ENCODE measurements at places on chromosomes 16 and 17.

DNA sequence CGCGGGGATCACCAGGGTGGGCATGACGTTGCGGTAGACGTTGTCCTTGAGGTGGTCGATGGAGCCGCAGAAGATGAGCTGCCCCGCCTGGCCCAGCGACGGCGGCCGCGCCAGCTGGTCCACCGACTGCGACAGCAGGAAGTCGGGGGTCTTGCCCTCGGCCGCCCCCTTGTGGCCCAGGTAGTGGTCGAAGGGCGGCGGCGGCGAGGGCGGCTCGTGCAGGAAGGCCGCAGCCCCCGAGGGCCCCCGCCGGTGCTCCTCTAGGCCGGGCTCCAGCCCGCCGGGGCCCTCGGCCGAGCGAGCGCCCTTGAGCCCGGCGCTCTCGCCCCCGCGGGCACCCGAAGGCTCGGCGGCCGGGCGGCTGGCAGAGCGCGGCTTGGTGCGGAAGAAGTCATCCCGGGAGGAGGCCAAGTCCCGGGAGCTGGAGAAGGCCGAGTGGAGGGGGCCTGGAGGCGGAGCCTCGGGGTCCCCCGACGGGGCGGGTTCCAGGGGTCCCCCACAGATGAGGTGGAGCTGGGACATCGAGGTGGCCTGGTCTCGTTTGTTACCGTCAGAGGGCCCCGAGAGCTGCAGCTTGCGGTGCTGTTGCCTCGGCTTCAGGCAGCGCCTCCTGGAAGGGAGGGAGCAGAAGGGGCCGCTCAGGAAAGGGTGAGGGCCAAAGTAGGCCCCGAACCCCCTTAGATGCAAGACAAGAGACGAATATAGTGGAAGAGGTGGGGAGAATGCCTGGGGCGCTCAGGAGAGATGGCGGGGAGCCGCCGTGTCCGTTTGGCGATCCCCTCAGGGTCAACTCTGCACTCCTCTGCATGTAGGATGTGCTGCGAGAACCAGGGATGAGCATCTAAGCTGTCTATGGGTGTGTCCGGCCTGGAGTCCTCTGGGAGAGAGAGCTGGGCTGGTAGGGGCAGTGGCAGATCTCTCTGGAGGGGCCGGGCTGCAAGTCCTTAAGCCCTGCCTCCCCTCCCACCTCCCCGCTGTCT lies 8.8 kb downstream of the FAM171A2 start:
- DNase-seq: peak; percentile 46

GRCh38 chr17:80656590-80656989 lies 112.0 kb downstream of the RPTOR start:
- no peak for DNase-seq

DNA sequence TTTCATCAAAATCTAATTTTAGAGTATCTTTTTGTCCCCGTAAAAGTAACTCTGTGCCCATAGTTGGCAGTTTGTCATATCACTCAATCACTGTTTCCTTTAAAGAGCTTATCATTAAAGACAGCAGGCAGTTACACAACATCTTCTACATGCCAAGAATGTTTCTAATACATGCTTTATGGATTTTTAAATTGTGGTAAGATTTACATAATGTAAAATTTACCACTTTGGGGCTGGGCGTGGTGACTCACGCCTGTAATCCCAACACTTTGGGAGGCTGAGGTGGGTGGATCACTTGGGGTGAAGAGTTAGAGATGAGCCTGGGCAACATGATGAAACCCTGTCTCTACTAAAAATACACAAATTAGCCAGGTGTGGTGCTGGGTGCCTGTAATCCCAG lies 687.2 kb downstream of the WWOX start:
- DNase-seq: no peak

DNA sequence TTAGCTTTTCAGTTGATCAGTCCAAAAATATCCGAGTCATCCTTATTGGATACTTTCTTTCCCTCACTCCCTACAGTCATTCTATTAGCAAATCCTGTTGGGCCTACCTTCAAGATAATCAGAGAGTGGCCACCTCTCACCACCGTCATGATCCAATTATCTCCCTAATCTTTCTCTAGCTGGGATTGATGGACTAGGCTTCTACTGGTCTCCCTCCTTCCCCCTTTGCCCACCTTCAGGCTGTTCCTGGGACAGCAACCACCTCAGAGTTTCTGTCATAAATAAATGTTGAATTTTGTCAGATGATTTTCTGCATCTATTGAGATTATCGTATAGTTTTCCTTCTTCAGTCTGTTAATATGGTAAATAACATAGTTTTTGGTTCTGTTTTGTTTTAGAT lies 16.2 kb upstream of the RHBDL3 start:
- no peak for DNase-seq

DNA sequence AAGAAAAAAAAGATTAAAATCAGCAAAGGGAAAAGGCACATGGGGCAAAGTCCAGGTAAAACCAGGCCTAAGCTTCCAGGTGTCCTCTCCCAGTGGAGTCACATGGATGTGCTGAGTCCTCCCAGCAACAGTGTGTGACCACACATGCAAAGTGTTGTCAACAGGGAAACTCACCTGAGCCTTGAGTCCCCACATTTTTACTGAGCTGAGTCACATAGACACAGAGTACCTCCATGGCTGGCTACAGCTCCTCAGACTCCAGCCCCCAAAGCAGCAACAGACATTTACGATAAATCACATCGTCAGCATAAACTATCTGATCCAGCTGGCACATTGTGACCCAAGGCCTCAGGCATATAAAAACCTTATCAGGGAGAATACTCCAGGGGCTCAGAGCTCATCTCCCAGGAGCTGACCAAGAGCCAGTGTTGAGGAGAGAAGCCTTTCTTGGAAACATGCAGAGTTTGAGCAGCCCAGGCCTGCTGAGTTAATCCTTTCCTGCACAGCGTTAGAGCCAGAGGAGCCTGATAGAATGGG lies 20.5 kb downstream of the ERCC4 start:
- DNase-seq: no peak

DNA sequence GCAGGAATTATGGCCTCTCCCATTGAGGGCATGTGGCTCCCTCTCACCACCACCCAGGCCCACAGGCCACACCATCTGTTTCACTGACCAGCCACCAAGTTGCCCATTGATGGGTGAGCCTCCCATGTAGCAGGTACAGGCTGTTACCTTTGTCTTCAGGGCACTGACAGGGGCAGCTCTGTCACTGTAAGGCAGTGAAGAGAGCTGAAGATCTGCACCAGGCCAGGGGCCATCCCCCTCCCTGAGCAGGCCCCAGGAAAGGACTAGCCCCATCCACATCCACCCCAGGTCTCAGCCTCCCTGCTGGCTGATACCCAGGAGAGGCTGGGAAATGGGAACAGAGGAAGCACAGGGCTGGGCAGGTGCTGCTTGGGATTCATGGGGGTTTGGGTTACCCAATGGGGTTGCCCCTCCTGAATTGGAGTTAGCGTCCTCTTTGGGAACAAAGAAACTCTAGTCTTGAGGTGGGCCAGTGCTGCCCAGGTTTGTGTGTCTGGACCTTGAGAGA lies 1691.4 kb downstream of the TP53TG3F start:
- no peak for DNase-seq

GRCh38 chr16:54402873-54403272 lies 116.3 kb upstream of the IRX3 start:
- no peak for DNase-seq

GRCh38 chr17:67248291-67248690 lies 3.3 kb upstream of the HELZ start:
- no peak for DNase-seq

DNA sequence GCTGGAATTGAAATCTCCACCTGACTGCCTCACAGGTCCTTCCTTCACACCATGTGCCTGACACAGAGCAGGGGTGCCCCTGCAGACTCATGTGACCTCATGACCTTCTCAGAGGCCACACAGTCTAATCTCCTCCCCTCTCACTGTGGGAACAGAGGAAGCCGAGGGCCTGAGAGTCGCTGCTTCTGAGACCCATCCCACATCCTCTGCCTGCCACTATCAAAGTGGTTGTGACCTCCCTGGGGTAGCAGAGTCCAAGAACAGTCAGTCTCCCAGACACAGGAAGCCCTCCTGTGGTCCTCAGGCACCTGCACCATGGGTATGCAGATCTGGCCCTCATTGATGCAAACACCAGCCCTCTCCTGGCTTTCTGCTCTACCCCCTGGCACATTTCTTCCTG lies 78.5 kb downstream of the RAB11FIP4 start:
- DNase-seq: no peak

GRCh38 chr16:76931186-76931585 lies 259.8 kb upstream of the MON1B start:
- DNase-seq: no peak

All from CD8-positive, alpha-beta memory T cell (primary cell).